Dermis microvascular lymphatic vessel endothelial cell (primary cell): ENCODE measurements at places on chromosomes 6 and 20.

DNA sequence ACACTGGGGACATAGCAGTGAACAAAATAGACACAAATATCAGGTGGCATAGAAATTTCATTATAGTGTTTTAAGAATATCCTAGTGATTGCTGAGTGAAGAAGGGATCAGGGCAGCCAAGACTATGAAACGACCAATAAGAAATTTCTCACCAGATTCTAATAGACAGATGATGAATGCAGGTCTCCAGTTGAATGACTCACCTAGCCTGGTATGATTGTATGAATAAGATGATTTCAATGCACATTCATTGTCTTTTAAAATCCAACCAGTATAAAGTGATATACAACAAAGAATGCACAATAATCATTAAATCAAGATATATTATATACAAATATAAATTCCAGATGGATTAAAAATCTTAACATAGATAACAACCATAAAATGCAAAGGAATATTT lies 124.5 kb upstream of the TENT5A start:
- no peak for DNase-seq

DNA sequence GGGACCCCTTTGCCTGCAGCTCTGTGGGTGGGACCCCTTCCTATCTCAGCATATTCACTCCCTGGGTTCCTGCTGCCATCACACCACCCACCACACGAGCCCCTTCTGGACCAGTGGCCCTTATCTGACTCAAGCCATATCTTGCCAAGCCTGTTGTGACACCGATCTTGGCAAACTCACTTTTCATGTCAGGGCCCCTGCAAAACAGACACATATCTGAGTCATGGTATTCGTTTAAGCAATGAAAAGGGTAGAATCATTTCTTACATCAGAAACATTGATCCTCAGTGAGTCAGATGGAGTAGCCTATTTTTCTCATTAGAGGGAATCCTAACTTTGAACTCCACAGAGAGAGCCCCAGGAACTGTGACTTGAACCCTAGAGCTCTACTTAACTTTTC lies 10.6 kb downstream of the RAET1E start:
- no peak for DNase-seq

DNA sequence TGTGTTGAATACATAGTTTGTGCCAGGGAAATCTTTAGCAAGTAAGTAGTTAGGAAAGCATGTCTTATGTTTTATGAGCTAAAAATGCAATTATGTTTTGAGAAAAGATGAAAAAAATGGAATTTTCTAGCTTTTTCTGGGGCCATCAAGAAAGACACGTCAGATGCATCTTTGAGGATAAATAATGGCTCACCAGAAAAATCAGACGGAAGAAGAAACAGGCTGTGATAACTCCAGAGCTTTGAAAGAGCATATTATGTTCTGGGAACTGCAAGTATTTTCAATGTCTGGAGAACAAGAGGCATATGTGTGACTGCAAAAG lies 173.7 kb downstream of the CLVS2 start:
- no peak for DNase-seq

GRCh38 chr6:69427882-69428281 lies 368.9 kb downstream of the LMBRD1 start:
- DNase-seq: no peak

GRCh38 chr6:157519255-157520116 lies 138.5 kb downstream of the ZDHHC14 start:
- no peak for DNase-seq

GRCh38 chr6:113375950-113376846 lies 480.9 kb upstream of the MARCKS start:
- no peak for DNase-seq
